ENCODE measurements at places on chromosomes 3 and 15. TPM values are rescaled to one million over a fixed set of nuclear protein-coding genes. Genes with fewer than 3 reads are reported as not detected.

DNA sequence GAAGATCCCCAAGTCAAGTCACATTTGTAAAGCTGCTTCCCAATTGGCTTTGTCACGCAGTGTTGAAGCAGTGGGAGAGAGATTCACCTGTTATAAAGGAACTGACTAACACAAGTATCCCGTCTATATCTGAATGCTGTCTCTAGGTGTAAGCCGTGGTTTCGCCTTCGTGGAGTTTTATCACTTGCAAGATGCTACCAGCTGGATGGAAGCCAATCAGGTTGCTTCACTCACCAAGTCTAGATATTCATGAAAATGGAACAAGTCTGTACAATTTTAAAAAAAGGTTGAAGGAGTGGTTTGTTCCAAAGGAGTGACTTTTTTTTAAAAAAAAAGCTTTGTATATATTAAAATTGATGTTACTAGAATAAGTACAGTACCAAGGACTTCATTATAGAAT is 11.7 kb downstream of the RBM5 start:
- no peak for DNase-seq

DNA sequence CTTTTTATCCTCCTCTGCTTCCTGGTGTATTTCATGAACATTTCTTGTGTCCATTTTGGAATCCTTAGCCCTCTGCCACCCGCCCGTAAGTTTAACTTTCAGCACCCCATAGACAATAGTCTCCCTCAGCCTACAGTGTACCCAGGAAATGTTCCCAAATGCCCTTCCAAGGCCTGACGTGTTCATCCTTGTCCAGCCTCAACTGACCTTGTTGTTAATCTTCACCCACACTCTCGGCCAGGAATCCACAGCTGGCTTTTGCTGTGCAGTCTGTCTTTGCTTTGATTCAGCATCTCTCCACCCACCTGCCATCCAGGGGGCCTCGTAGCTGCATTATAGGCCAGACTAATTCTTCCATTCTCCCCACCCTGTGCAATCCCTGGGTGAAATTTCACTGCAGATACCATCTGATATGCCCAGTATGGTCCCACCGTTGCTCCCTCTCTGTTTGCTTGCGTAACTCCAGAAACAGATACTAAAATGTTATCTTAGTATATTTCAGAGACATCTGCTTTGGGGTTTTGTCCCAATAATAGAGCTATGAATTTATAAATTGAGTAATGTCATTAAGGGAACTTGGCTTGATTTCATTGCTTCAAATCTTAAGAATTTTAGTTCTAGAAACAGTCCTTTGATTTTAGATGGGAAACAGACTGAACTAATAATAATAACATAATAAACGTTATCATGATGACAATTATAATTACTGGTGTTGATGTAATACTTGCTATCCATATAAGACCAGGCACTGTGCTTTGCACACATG is 16.6 kb downstream of the GUCA1C start:
- DNase-seq: no peak

DNA sequence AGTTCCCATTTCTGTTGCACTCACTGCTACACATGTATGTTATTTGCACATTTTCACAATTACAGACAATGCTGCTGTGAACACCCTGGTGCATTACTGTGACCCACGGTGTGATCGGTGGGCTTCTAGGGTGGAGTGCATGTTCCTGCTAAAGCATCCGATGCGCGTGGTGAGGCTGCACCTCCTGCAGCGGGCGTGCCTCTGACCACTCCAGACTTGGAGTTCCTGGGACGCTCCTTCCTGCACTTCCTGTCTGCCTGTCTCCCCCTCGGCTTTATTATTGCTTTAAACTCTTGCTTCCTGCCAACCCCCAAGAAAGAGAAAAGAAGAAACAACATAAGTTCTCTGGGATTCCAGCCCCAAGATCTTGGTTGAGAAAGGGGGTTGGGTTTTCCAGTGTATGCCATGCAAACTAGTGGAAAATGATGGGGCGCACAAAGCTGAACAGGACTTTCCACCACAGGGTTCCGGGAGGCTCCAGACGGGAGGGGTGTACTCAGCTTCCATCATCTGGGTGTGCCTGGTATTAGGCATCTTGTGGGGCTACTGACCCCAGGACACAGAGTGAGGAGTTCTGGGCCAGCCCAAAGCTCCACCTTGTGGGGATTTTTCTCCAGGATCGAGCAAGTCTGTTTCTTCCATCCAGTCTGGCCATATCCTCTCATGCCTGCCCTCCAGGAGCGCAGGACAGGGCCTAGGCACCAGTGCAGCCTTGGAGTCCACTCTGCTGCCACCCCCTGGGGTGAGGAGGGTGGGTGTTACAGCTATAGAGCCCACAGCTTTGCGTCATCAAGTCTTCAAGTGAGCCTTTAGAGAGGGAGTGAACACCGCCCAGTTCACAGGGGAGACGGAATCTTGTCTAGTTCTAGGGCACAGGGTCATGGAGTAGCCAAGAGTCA is 11.2 kb downstream of the RPL32 start:
- DNase-seq: no peak

DNA sequence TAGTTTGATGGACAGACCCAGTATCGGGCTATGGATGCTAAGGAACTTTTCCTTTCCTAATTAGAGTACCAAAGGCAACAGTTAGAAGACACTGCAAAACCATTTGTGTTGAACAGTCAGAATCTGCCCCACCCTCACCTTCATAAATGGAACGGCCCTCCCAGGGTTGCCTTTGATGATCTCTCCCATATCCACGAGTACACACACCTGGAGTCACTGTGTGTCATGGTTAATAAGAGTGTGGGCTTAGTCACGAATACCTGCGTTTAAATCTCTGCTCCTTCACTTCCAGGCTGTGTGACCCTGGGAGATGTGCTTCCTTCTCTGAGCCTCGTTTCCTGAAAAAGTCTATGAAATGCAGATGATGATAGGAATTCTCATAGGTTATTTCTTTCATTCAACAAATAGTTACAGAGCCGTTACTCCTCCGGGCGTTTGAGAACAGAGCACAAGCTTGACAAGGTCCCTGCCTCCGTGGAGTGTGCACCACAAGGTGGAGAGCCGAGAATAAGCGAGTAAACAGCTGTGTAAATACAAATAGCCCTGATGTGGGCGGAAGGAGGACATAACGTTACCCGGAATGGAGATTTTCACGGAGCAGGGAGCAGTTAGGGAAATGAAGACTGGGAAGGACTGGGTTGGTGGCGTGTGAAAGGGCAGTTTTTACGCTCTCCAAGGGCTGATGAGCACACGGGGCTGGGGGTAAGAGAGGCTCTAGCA is 6.7 kb downstream of the SLC51A start:
- DNase-seq: no peak

DNA sequence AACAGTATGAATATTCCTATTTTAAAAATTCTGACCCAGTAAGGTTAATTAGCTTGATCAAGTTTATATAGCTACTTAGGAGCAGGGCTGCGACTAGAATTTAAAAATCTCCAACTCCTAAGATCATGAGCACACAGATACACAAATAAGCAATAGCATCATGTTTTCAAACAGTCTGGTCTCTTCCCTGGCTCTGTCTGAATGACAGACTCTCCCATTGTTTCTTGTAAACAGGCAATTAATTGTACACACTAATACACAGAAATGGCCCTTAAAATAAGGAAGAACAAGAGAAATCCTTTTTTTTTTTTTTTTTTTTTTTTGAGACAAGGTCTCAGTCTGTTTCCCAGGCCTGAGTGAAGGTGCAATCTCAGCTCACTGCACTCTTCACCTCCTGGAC is 1064.4 kb upstream of the CFAP20DC start:
- DNase-seq: no peak

DNA sequence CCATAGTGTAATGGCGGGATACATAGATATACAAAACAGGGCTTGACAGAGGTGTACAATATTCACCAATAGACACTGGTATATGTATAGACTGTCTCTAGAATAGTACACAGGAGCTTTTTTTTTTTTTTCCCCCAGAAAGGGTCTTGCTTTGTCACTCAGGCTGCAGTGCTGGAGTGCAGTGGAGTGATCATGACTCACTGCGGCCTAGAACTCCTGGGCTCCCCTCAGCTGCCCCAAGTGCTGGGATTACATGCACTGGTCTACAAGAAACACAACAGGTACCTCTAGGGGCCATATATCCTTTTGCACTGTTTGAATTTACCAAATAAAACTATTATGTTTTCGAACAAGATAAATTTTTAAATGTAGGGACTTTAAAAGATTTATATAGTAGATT is 12.3 kb downstream of the RHOA start:
- no peak for DNase-seq

- no peak for DNase-seq
Measured at GRCh38 chr3:58962816-58963215, 87.0 kb downstream of the CFAP20DC start.

DNA sequence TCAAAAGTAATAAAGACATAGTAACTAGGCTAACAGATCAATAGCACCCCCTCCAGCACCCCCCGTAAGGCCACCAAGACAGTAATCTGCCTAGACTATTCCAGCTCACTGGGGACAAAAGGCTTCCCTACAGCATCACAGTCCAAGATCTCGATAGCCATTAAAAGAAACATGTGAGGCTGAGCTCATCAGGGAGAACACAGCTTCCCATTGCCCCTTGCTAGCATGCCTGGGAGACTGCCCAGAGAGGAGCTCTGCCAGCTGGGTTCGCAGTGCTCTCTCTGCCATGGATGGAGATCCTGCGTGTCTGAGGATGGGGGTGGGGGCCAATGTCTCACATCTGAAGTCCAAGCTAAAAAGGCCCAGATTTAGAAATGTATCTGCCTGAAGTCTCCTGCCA is 17.8 kb downstream of the LRIG1 start:
- no peak for DNase-seq

PRR23B gene
- not detected for total RNA-seq
